Hepatic stellate cell (primary cell): ENCODE measurements at places on chromosomes 13 and 19.

DNA sequence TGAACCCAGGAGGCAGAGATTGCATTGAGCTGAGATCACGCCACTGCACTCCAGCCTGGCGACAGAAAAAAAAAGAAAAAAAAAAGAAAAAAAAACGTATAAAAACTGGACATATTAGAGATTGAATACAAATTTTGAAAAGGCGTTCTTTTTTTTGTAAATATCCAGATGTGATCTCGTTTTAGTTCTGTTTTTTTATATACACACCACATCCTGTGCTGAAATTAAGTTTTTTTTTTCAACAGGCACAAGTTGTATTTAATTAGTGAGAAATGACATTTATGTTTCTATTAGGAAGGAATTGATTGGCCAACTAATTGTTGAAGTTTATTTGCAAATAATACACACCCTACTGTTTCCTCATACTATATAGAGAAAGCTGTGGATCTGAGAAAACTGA, 3.6 kb downstream of the CDADC1 start:
- DNase-seq: no peak

- no peak for DNase-seq
These were observed 54.3 kb downstream of the RUBCNL start for GRCh38 chr13:46332772-46333171.

- no peak for DNase-seq
These were observed 73.8 kb upstream of the FAM216B start for GRCh38 chr13:42707586-42707985.

DNA sequence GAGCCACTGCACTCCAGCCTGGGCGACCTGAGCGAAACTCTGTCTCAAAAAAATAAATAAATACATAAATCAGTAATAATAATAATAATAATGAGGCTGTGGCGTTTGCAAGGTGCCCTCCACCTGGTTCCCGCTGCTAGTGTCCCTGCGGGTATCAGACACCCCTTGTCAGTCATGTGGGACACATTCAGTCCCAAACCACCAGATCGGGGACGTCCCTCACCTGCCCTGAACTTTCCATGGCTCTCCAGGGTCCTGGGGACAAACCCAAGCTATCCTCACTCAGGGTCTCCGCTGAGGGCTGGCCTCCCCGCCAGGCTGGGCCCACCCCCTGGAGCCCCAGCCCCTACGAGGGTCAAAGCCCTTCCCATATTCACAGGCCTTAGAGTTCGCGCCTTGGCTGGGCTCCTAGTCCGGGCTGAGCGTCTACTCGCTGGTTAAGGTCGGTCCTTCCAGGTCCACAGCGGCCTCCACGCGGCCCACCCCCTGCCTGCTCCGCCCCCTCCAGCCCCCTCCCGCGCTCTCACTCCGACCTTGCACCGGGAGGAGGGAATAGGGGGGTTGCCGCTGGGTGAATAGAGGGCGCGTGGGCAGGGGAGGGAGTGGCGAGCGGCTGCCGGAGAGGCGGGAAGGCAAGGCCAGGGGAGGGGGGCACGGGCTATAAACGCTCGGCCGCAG, 349 bp upstream of the KISS1R start:
- DNase-seq: no peak

- peak; percentile 48 for DNase-seq
These were observed 334.0 kb downstream of the LIG4 start for GRCh38 chr13:107881362-107881761.

DNA sequence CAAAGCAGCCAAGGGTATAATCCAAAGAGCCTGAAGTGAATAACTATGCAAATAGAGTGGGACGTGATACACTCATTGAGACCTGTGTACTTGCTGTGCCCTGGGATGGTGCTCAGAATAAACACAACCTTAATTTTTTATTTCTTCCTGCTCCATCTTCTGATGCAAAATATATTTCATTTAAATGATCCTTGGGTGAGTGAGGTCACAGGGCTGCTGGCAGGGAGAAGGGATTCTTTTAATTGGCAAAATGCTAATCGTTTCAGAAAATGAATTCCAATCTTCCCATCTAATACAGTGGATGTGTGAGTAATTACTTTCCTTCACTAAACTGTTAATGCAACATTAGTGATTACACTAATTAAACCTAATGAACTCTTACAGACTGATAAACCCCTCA, 63.5 kb downstream of the SIAH3 start:
- DNase-seq: no peak

DNA sequence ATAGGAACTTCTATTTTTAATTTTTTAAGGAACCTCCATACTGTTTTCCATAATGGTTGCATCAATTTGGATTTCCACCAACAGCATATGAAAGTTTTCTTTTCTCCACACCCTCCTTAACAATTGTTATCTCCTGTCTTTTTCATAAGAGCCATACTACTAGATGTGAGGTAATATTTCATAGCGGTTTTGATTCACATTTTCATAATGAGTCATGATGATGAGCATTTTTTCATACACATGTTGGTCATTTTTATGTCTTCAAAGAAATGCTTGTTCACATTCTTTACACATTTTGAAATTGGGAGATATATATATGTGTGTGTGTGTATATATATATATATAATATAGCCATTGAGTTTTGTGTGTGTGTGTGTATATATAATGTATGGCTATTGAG, 420.3 kb upstream of the PCDH9 start:
- no peak for DNase-seq
